ENCODE measurements at places on chromosomes 13 and 19.

- no peak for DNase-seq
These were observed 169.6 kb upstream of the SOX1 start for GRCh38 chr13:111897178-111897845.

DNA sequence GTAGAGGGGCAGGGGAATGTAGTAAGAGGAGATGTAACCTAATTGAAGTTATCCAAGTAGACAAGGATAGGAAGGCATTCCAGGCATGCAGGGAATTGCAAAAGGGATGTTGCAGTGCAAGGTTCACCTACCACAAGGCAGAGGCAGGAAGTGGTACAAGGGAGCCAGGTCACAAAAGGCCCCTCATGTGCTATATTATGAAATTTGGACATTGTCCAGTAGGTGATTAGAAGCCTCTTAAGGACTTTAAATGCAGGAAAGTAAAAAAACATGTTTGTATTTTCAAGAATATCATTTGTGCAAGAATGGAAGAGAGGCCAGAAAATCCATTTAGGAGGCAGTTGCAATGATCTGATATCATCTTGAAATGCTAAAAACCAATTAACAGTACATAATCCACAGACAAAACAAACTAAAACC, 111.4 kb downstream of the FRY start:
- DNase-seq, result peak; percentile 36

DNA sequence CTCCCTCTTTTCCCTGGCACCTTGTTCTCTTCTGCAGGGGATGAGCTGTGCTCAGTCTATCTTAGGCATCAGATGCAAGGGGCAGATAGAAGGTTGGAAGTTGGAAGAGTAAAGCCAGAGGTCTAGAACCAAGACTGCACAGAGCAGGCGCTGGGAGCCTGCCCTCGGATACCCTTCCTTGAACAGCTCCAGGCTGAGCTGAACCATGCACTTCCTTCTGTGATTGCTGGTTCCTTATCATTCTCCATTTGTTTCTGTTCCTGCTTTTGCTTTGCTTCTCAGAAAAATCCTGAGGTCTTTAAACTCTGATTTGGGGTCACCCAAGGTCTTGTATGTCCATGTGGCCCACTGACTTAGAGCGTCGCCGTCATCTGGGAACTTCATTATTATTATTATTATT, 36.3 kb downstream of the ARHGEF18 start:
- DNase-seq, result no peak

DNA sequence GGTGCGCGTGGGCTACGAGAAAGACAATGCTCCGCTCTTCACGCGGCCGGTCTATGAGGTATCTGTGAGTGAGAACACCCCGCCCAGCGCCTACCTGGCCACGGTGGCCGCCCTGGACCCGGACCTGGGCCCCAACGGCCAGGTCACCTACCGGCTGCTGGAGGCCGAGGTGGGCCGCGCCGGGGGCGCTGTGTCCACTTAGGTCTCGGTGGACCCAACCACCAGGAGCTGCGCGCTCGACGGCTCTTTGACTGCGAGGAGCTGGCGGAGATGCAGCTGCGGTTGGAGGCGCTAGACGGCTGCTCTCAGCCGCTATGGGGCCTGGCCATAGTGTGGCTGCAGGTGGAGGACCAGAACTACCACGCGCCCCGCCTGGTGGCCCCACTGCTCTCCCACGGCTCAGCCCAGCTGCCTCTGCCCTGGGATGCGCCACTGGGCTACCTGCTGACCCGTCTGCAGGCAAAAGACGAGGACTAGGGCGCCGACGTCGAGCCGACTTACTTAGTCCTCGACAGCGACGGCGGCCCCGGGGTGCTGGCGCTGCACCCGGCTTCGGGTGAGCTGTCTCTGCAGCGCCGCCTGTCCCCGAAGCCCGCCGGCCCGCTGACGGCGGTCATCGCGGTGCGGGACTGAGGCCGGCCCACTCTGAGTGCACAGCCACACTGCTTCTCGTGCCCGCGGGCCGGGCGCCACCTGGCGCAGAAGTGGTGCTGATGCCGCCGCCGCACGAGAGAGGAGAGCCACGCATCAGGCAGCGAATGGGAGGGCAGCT, 173.0 kb downstream of the OLFM4 start:
- no peak for DNase-seq

GRCh38 chr19:3338541-3339181, 27.7 kb upstream of the NFIC start:
- no peak for DNase-seq

DNA sequence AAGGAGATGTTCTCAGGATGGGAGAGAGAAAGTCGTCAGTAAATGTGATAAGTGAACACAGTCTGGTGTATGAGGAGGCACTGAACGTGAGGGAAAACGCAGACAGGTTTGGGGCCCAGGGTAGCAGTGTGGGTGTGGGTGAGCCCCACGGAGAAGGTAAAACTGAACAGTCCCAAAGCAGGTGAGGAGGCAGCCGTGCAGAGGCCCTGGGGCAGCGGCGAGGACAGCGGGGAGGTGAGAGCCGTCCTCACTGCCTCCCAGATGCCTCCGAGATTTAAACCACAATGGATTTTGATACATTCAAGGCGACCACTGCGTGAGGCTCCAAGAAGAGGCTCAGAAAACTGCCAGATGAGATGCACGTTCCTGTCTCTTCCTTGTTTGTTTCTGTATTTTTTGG, 14.5 kb upstream of the SHC2 start:
- DNase-seq, result no peak

GRCh38 chr13:45195421-45195820, 5.4 kb downstream of the KCTD4 start:
- DNase-seq, result no peak

GRCh38 chr13:42812316-42812715, 30.9 kb downstream of the FAM216B start:
- DNase-seq, result no peak

DNA sequence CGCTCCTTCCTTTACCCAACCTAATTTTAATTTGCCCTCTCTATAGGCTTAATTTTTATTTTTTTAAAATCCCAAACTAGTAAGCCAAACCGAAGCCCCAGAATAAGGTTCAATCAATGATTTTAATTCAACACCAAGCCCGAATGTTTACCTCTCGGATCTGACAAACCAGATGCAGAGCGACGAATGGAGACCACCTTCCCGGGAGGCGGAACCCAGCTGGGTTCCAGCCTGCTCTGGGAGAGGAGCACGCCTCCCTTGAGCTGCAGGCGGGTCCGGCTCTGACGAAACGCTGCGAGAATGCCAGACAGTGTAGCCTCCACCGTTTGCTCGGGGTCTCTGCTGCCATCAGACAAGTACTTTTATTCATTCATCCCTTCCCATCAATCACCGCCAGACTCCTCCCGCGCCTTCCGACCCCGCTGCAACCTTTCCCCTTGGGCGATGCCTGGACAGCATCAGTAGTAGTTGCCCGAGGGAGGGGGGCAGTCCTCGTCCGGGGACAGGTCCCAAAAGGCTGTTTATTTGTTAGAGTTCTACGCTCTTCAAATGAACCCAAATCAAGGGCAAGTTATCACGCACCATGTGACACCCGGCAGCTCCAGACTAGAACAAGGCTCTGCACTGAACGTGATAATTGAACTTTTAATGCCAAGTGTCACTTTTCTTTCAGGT, 752 bp upstream of the EDNRB start:
- no peak for DNase-seq

- DNase-seq, result peak; percentile 99
These were observed 551 bp upstream of the TSEN34 start for GRCh38 chr19:54190503-54191010.

DNA sequence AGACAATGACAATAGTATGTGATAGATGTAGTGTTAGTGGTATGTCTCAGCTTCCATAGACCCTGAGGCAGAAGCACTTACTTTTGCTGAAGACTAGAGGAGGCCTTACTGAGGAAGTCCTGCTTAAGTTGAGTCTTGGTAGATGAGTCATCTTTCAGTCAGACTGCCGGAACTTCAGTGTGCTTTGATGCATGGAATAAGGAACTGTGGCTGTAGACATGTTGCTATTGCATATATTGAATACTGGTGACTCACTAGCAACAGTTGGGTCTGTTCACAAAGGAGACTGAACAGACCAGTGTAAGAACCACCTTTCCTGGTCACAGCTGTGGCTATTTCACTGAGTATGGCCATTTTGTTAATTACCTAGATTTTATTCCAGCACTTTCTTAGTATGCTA, 1000.6 kb downstream of the OLFM4 start:
- no peak for DNase-seq

DNA sequence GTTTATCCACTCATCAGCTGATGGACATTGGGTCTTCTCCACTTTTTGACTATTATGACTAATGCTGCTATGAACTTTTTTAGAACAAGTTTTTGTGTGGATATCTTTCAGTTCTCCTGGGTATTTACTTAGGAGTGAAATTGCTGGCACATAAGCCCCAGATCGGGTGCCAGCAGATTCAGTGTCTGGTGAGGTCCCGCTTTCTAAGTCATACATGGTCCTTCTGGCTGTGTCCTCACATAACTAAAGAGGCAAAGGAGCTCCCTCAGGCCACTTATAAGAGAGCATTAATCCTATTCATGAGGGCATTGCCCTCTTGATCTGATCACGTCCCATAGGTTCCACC, 600 bp upstream of the ZNF226 start:
- no peak for DNase-seq

DNA sequence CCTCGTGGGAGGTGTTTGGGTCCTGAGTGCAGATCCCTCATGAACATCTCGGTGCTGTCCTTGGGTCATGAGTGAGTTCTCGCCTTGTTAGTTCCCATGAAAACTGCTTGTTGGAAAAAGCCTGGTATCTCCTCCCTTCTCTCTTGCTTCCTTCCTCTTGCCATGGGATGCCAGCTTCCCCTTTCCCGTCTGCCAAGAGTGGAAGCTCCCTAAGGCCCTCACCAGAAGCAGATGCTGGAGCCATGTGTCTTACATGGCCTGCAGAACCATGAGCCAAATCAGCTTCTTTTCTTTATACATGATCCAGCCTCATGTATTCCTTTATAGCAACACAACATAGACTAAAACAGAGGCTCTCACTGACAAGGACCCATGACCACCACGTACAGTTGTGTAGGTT, 8.2 kb downstream of the ADGRE2 start:
- DNase-seq, result no peak

- DNase-seq, result no peak
These were observed 915 bp downstream of the F10 start for GRCh38 chr13:113123226-113124201.

- no peak for DNase-seq
These were observed 147.3 kb downstream of the LHFPL6 start for GRCh38 chr13:39455521-39456175.

DNA sequence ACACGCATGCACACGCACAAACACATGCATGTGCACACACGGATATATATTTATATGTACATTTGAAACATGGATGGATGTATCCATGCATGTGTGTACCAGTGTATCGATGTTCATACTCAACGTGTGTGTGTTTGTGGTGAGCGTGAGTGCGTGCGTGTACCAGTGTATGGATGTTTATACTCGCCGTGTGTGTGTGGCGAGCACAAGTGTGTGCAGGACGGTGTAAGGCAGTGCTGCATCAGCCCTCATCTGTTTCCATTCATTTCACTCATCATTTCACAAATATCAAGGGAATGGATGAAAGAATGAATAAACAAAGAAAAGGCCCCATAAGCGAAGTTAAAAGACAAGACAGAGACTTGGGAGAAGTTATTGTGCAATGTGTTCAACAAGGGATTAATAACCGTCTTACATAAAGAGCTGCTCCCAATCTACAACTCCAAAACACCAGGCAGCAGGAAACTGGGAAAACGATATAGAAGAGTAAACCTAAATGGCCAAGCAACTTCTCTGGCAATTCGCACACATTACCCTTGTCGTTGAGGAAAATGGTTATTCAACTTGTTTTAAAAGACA, 21.7 kb upstream of the MIER2 start:
- no peak for DNase-seq

DNA sequence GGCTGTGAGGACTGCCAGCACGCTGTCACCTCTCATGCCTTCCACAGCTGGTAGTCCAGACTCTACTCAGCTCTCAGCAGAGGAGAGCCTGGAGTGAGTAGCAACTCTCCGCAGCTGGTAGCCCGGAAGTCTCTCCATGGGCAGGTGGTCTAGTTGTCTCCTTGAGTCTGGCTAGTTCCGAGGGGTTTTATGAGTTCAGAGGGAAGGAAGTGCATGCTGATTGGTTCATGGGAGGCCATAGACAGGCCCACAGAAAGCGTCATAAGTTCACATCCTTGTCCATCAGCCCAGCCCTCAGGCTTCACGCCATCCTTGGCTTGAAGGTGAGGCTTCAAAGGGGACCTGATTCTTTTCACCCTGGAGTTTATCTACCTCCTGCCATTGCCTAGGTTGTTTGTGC, 2662.4 kb upstream of the PCDH20 start:
- DNase-seq, result no peak

DNA sequence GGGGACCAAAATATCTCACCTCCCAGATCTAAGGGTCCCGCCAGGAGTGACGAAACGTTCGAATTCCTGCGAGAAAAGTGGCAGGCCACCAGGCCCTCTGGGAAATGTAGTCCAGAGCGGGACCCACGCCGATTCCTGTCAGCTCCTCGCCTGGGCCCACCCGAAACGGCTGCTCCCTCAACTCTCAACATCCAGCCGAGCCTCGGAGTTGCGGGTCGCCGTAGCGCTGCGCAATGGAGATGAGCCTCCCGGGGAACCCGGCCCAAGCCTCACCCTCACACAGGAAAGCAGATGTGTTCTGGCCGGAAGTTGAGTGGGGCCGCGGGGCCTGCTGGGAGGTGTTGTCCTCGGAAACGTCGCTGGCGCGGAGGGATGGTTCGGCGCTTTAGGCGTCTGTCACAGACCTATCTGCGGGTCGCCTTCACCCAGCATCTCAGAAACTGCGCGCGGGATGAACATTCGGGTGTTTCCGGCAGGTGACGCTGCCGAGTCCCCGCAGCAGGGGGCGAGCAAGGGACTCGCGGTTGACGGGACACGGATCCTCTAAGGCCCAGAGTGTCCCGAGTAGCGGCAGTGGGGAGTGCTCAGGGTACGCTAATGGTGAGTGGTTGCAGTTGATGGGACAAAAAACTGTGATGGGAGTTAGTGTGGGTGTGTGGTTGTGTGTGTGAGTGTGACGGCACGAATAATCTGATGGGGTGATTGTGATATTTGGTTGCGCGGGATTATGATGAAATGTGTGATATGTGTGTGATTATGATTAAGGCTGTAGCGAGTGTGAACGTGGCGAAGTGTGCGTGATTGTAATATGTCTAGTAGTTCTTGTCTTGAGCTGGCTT, at the start of the genes ZNF568 and ZNF829:
TSS of gene ZNF568 (plus strand) at position 341 of the 839 bp plus-strand sequence. CDS start 6,439 bp downstream, outside the sequence.
TSS of gene ZNF829 (minus strand) at position 300 of the 839 bp plus-strand sequence. CDS start 1,124 bp downstream, outside the sequence.
- peak; percentile 36 for DNase-seq

- no peak for DNase-seq
These were observed 1152.2 kb upstream of the SPRY2 start for GRCh38 chr13:81493144-81493543.

DNA sequence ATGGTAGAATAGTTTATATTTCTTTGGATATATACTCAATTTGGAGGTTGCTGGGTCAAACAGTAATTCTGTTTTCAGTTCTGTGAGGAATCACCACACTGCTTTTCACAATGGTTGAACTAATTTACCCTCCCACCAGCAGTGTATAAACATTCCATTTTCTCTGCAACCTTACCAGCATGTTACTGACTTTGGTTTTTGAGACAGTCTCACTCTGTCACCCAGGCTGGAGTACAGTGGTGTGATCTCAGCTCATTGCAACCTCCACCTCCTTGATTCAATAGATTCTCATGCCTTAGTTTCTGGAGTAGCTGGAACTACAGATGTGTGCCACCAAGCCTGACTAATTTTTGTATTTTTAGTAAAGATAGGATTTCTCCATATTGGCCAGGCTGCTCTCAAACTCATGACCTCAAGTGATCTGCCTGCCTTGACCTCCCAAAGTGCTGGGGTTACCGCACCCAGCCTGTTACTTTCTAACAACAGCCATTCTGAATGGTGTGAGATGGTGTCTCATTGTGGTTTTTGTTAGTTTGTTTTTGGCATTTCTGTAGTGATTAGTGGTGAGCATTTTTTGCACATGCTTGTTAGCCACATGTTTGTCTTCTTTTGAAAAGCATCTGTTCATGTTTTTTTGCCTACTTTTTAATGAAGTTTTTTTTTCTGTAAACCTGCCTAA, 12.5 kb downstream of the ZNF714 start:
- DNase-seq, result no peak

Measured in AG04450 (cell line).